ENCODE measurements at places on chromosomes 4 and X.

GRCh38 chr4:126530996-126531585 lies 1101.7 kb upstream of the INTU start:
- DNase-seq: no peak

- no peak for DNase-seq
Observed at GRCh38 chr4:113869743-113870375, 108.3 kb upstream of the CAMK2D start.

GRCh38 chr4:168551211-168551610 lies 54.4 kb downstream of the PALLD start:
- DNase-seq: no peak

GRCh38 chr4:149465955-149466354 lies 349.7 kb downstream of the IQCM start:
- DNase-seq: no peak

DNA sequence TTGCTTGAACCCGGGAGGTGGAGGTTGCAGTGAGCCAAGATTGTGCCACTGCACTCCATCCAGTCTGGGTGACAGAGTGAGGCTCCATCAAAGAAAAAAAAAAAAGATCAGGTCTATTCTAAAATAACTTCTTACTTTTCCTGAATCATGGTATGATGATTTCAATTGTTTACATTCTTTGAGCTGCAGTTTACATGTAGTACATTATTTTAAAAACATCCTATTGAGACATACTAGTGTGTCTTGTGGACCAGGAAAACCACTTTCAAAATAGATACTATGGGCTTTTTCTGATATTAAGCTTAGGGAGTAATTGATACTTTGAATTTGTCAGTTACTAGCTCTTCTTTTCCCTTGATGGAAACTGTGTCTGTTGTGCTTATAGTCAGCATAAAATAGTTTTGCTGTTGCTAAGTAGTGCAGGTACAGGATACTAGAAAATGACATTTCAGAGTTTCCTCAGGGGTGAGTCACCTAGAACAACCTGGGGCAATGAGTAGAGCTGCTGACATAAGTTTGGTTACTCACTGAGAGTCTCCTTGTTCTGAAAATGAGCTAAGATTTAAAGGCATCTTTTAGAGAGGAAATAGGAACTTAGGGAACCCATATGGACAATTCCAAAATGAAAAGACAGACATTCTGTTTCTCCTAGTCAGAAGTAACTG lies 53.2 kb upstream of the C4orf54 start:
- DNase-seq: no peak

GRCh38 chrX:103927030-103927429 lies 35.4 kb upstream of the TMSB15B start:
- DNase-seq: no peak

- DNase-seq: no peak
Observed at GRCh38 chrX:49610718-49611310, 12.0 kb downstream of the GAGE1 start.

GRCh38 chr4:63105839-63106238 lies 1303.4 kb downstream of the TECRL start:
- no peak for DNase-seq

- DNase-seq: no peak
Observed at GRCh38 chr4:150337734-150338133, 244.2 kb upstream of the MAB21L2 start.

DNA sequence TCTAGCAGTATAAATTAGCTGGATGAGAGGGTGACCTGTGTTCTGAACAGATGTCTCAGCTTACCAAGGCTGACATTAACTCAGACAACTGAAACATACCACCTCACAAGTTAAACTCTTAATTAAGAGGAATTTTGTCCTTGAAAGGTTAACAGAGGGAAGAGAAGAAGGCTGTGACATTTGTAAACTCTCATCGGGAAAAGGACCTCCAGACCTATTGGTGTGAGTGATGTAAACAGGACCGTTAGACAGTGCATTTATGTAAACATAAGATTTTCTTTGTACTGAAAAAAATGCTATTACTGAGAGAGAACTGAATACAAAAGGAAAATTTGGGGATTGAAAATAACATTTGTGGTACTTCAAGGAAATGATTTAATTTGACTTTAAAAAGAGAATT lies 308.4 kb upstream of the DIAPH2 start:
- DNase-seq: no peak

DNA sequence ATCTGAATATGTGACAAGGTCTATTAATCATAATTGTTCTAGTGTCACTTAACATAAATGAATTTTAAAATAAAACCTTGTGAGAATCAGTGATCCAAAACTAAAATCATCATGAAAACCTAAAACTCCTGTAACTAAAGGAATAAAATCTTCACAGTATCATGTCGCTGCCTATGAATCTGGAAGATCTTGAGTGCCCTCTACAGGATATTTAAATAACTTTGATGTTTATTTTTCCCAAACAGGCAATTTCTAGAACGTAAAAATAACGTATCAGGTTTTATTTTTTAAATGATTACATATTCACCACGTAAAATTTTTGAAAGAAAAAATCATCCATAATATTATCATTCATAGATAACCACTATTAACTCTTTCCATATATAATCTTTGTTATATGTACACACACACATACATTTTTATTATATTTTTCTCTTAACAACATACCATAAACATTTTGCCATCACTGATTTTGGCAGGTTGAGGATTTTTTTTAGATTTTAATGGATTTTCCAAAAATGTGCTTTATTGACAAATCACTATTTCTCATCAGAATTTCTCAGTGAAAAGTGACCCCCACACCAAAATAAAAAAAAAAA lies 79.6 kb downstream of the COMMD8 start:
- peak; percentile 48 for DNase-seq

- DNase-seq: peak; percentile 75
Observed at GRCh38 chrX:41009850-41010846, 75.1 kb upstream of the USP9X start.

DNA sequence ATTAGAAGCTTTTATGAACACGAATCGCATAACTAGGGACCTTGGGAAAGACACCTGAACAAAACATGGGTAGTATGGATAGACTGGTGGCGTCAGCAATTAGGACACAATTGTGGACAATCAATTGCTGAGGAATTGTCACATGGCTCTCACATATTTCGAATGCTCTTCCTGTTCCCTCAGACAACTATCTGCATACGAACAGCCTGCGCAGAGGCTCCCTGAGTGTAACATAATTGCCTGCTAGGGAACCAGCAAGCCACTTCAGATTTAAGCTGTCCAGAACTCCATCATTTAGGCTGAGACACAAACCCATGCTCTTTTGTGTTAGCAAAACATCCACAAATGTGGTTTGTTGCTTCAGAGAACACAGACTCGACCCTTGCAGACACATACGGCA lies 160.8 kb downstream of the MGST2 start:
- peak; percentile 74 for DNase-seq

DNA sequence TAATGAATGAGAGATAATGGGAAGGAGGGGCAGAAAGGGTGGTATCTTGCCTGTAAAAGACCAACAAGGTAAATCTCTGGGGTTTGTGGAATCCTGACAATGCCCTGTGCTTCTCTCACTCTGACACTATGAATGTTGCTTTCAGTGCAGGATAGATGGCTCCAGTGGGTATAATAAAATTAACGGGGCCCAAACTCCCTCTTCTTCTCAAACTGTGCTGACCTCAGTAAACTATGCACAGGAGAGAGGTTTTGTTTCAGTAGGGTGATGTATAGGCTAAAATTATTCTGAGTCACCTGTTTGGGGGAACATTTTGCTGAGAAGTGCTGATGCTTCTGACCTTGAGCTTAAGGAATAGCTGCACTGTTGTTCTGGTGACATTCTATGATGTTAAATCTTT lies 82.6 kb downstream of the TSPAN7 start:
- no peak for DNase-seq

- no peak for DNase-seq
Observed at GRCh38 chr4:40720351-40720750, 29.4 kb upstream of the NSUN7 start.

DNA sequence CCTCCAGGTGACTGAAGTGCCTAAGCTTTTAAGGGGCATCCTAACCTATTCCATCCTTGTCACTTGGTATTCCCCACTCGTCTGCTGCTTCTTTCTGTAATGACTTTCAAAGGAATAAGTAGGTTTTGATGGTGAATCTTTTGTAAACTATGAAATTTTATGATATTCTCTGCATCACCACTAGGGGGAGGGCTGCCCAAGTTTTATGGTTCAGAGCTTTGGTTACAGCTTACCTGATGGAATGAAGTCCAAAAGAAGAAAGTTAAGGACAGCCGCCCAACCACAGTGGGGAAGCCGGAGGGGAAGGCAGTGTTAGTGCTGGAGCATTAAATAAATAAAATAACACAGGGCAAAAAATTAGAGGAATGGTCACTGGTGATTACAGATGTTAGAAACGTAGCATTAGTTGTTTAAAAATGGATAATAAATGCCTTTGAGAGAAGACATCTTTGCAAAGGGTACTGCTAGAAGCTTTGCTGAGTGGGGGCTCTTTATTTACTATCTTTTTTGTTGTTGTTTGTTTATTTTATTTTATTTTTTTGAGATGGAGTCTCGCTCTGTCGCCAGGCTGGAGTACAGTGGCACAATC lies 204.9 kb downstream of the GBA3 start:
- DNase-seq: peak; percentile 25

DNA sequence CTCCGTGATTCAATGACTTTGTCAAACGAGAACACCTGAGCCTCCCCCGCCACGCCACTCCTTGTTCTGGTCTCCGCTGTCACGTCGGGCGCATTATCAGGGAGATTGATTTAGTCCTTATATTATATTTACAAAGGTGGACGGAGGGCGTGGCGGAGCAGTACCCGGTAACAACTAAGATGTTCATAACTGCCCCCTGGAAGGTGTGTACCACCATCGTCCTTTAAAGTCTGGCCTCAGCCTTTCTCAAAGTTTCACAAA lies 284.2 kb downstream of the PACRGL start:
- DNase-seq: no peak

GRCh38 chr4:10581022-10581421 lies 103.5 kb downstream of the CLNK start:
- DNase-seq: no peak

DNA sequence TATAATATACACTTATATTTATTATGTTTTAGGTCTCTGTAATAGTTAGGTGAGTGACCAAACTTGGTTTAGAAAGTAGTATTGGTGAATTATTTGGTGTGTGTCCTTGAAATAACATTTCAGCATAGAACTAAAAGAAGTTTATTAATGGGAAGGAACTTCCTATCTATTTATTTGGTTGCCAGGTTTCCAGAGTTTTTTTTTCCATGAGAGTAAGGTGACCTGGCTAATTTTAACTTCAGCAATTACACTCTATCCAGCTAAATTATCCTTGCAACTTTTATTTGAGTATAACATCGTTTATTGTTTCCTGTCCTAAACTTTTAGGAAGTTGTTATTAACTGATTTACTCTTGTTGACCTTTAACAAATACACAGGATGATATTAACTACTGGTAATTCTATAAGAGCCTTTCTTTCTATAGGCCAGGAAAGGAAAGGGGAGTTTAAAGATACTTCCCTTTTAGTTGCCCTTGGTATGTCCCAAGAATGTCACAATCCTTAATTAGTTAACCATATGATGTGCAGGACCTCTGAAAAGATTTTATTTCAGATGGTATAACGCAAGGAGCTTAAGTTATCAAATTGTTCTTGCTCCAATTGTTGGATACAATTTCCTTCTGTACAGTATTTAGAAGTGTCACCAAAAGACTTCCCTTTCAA lies 18.9 kb downstream of the PRDM8 start:
- DNase-seq: no peak

DNA sequence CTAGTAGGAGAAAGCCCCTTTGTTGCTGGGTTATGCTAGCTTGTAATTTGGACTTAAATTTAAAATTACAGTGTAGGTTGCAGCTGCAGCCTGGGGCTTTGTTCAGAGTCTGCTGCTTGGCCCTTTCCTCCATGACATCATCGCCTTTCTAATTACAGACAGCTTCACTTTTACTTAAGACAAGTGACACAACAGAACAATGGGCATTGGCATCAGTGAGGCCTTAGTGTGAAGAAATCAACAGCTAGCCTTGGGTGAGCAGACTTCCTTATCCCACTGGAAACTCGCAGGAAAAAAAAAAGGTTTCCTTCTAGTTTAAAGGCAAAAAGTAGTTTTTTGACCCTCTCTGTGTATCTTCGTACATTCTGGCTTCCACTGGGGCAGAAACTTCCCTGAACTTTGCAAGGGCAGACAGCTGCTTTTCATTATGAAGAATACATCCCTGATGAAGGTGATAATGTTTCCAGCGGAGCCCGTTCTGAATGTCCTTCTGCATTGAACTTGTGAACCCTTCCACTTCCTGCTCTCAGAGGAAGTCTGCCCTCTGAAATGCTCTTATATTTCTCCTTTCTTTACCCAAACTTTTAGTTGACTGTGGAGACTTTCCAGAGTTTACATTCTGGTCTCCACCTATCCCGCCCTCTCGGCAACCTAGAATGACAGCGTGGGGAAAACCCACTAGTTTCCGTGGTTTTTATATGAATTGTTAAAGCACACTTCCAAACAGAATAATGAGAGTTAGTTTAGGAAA lies 123.2 kb upstream of the FAM9C start:
- DNase-seq: no peak

GRCh38 chrX:129659141-129659540 lies 4.4 kb upstream of the APLN start:
- DNase-seq: no peak

- DNase-seq: no peak
Observed at GRCh38 chr4:102411408-102411807, 66.1 kb upstream of the SLC39A8 start.

- no peak for DNase-seq
Observed at GRCh38 chrX:8404471-8404870, 60.2 kb upstream of the VCX3B start.

DNA sequence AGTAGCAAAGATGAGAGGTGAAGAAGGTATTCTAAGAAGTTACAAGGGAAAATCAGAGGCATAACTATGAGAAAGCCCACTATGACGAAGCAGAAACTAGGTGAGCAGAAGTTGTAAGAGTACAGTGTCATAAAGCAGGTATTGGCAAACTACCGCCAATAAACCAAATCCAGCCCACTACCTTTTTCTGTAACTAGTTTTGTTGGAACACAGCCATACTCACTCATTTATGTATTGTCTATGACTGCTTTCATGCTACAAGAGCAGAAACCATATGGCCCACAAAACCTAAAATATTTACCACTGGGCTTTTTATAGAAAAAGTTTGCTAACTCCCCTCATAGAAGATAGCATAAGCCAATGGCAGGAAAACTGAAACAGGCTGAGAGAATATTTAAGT lies 31.8 kb upstream of the ZCCHC13 start:
- no peak for DNase-seq

GRCh38 chr4:9994246-9994847 lies 26.9 kb downstream of the SLC2A9 start:
- DNase-seq: no peak

DNA sequence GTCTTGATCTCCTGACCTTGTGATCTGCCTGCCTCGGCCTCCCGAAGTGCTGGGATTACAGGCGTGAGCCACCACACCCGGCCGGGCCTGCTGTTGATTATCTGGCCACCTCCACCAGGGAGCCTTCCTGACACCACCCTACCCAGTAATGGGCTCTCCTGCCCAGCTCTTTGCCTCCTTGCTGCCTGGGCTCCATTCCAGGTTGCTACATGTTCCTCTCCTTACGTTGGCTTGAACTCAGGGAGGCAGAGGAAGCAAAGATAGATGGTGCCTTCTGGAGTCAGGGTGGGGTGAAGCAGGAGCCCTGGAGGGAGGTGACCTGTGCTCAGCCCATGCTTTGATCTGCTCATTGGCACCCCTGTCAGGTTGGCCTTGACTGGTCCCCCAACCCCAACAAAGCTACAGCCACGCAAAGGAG lies 26.3 kb downstream of the FLNA start:
- DNase-seq: no peak

GRCh38 chr4:6926081-6926480 lies 16.5 kb downstream of the TBC1D14 start:
- no peak for DNase-seq

GRCh38 chrX:70026112-70026850 lies 23.5 kb downstream of the AWAT2 start:
- DNase-seq: no peak

Measured in NCI-H1092 treated with DMSO at 0.1 percent for 48 hours (cell line).